Stimulated activated CD4-positive, alpha-beta T cell treated with anti-CD3 and anti-CD28 coated beads, Interleukin-1b, Interleukin-23, amount 100 ng/mL, for 48 hours (primary cell): ENCODE measurements at places on chromosomes 12 and 14.
A peak's percentile ranks its signal among the peaks of the same experiment; 100 is the strongest.

DNA sequence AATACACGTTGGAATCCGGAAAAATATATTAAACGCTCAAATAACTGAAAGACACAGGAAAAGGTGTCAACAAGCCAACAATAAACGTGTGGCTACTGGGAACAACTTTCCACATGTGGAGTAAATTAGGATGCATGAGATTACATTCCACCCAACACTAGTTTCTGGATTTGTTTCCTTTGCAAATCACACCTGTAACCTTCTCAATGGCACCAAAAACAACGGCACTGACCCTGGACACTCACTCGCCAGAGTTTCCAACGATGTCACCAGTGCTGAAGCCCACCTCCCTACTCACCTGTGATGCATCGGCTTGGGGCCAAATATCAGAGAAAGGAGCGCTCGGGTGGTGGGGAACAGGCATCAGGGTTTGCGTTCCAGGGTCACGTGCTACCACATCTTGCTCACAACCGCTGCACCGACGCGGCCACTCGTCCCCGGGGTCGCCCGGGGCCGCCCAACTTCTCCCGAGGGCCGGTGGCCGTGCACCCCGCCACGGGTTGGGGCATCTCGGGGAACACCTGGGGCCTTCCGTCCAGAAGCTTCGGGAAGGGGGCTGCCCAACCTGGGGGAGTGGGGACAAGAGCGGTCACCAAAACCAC is 629 bp downstream of the PRDM4 start:
- peak; percentile 39 for DNase-seq

DNA sequence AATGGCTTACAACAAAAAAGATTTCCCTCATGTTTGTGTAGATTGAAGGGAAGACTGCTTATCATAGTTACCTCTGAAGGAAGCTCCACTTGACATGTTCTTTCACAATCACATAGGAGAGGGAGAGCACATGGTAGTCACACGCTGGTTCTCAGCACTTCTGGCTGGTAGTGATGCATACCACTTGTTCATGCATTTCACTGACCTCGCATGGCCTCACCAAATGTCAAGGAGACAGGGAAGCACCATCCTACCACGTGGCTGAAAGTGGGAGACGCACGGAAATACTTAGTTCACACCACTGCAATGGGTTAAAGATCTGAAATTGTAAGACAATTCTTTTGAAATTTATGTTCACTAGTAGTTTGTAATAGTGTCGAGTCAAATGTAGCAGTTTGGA is 74.0 kb downstream of the PDE3A start:
- no peak for DNase-seq

GRCh38 chr12:93974252-93974651 is 174.1 kb upstream of the PLXNC1 start:
- no peak for DNase-seq

DNA sequence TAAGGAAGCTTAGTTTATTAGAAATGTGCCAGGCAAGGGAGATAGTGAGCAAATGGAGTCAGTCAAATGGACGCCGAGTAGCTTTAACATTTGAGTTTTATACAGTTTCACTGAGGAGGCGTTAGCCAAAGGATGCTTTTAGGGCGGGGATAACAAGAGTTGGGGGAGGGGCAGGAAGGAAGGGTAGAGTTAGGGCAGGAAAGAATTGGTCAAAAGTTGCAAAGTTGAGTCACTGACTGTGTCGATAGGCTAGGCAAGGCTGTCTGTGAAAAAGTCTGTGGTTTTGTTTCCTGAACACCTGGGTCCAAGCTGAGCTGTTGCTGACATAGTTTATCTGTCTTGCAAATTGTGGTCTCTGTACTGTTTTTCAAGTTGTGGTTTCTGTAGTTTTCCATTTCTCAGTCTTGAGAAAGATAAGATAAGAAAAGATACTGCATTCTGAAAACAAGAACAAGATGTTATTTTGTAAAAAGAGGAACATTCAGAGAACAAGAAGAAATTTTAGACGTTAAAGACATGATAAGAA is 62.6 kb upstream of the RESF1 start:
- DNase-seq, result peak; percentile 89

- no peak for DNase-seq
Observed at GRCh38 chr14:99515301-99516155, 34.3 kb downstream of the CCNK start.

GRCh38 chr12:77968571-77968970 is 137.9 kb downstream of the NAV3 start:
- DNase-seq, result no peak

DNA sequence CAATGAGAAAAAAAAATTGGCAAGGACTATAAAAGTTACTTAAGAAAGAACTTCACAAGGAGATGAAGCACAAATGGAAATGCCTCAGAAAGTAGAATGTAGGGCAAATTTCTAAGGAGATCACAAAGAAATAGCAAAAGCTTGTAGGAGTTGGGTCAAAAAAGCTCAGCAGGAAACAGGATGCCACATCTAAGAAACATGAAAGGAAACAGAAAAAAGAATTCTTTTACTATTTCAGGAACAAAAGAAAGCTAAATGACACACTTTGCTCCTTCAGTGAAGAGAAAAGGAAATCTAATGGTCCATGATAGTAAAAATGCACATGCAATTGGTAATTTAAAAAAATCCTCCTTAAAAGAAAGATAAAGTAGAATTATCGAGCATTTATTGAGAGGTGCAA is 452.1 kb upstream of the GARIN6 start:
- DNase-seq, result no peak

DNA sequence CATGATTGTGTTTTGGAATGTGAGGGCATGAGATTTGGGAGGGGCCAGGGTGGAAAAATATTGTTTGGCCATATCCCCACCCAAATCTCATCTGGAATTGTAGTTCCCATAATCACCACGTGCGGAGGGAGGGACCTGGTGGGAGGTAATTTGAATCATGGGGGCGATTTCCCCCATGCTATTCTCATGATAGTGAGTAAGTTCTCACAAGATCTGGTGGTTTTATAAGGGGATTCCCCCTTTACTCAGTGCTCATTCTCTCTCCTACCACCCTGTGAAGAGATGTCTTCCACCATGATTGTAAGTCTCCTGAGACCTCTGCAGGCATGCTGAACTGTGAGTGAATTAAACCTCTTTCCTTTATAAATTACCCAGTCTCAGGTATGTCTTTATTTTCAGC is 15.7 kb downstream of the OR10P1 start:
- peak; percentile 34 for DNase-seq

DNA sequence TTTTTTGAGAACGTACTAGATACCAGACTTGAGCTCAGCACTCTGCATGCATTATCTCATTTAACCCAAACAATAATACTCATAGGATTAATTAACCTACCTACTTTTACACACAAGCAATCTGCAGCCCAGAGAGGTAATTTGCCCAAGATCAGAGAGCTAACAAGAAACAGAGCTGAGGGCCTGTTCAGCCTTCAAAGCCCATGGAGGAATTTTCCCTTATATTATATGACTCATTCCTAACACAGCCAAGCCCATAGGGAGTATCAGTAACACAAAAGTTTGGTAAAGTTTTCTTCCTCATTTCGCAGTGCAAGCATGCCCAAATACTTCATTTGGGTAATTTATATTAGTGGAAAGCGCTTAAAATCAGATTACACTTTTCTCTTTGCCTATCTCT is 94.7 kb downstream of the GALC start:
- no peak for DNase-seq

DNA sequence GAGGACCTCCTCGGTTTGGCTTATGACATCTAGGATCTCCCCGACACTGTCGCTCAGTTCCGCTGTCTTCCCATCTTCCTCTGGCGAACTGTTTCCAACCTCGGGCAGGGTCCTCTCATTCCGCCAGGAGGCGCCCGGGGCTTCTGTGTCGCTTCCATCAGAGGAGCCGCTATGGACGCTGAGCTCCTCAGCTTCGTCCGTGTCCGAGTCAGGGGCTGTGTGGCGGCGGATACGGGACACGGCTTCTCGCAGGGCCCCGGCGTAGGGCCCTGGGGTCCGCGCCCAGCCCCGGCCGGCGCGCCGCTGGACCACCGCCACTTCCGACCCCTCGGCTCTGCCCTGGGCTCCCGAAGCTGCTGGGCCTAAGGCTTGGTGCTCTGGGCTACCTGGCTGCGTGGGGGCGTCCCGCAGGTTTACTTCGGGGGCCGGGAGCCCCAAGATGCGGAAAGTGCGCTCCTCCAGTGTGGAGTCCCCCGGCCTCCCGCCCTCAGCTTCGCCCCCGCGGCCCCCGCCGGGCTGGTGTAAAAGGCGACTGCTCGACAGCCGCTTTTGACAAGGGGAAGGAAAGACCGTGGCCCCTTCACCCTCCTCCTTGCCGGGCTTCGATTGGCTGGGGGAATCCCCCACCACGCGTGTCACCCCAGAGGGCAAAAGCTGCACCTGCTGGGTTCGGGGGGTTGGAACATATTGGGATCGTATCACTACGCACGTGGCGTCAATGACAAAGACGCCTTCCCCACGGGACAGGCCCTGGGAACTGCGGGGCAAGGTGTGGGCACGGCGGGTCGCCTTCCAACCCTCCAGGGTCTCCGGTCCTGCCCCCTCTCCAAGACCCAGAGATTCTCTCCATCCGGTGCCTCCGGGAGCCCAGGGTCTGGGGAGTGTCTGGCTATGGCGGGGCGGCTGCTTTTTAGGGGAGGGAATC is 2.1 kb downstream of the DDN start:
- DNase-seq, result peak; percentile 62

DNA sequence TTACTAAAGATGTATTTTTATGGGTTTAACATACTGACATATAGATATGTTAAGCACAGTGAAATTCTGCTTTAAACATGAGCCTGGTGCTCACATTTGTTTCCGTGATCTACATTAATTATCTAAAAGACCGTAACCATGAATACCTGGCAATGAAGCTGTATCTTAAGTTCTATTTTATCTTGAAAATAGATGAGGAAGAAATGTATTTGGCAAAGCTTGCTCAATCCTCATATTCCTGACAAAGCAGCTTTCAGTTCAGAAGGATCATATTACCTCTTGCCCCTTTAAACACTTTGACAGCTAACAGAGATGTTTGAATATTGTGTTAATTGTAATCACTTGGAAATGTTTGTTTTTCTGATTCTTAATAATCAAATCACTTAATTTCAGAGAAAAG is 9.8 kb downstream of the EPYC start:
- no peak for DNase-seq

DNA sequence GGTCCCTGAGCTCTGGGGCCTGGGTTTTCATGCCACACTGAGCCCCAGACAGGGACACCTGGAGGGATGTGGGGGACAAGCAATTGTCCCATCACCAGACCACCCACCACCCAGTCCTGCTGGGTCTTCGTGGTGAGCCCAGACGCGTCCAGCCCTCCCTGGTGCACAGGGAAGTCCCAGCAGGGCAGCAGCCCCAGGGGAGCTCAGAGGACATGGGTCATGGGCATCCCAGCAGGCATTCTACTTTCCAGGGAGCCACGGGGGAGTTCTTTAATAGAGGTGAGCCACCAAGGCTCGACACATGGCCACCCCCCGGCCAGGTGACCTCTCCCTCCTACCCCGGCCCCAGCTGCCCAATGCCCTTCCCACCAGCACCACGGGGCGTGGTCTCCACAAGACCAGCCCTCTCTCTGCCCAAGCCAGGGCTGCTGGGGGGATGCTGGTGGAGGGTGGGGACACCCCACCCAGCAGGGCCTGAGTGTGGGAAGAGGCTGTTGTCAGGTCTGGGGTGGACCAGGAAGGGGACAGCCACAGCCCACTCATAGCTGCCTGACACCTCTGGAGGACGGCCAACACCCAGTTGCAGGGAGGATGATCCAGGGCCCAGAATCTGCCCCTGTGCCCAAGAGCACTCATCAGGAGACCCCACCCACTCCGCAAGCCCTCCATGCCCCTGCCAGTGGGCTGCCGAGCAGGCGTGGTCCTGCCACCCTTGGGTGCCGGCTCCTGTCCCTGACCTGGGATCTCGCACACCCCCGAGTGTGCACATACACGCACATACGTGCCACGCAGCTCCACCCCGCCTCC is 14.1 kb downstream of the AKT1 start:
- no peak for DNase-seq

GRCh38 chr14:104510216-104510615 is 69.3 kb upstream of the C14orf180 start:
- no peak for DNase-seq

DNA sequence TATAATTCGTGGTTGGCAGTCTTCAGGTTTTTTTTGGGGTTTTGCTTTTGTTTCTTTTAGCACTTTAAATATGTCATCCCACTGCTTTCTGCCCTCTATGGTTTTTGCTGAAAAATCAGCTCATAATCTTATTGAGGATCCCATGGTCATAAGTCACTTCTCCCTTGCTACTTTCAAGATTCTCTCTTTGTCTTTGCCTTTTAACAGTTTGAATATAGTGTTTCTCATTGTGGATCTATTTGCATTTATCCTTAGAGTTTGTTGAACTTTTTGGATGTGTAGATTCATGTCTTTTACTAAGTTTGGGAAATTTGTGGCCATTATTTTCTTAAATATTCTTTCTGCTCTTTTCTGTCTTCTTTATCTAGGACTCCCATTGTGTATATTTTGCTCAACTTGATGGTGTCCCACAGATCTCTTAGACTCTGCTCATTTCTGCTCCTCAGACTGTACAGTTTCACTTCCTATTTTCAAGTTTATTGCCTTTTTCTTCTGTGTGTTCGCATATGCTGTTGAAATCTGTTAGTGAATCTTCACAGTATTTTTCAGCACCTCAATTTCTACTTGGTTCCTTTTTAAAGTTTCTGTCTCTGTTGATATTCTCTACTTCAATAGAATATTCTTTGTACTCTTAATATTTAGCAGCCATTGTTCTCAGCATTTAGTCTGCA is 70.8 kb downstream of the WNK1 start:
- no peak for DNase-seq

DNA sequence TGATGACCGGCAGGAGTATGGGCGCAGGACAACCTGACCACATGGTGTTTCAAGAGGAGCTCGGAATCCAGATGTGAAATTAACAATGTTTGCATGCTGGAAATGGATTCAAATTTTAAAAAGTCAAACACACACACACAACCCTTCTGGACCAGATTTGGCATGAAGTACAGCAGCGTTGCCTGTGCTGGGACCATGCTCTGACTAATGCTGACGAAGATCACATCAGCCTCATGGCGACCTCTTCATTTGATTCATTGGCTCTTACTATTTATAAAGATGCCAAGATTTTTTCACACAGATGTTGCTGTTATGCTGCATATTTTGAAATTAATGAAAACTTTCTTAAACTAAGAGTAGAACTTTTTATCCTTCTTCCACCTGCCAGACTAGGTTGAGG is 926.6 kb upstream of the TMEM132C start:
- no peak for DNase-seq

DNA sequence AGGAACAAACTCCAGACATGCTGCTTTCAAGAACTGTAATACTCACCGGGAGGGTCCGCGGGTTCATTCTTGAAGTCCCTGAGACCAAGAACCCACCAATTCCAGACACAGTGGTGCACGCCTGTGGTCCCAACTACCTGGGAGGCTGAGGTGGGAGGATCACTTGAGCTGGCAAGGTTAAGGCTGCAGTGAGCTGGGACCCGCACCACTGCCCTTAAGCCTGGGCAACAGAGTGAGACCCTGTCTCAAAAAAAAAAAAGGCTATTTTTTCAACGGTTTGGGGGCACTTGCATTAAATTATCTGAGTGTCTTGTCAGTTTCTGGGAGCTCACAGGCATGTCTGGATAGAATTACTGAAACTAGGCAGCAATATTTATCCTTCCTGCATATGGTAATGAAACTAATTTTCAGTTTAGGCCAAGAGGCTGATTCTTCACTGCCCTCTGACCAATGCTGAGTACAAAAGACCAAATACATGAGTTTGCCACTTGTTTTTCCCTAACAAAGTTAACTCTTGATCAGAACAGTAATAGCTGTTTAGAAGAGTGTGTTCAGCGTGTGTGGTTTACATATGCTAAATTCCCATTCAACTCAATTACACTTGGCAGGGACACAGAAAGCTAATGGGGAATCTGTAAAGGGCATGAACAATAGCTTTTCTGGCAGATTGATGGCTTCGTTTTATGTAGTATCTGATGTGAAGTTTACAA is 65.8 kb upstream of the RASSF3 start:
- no peak for DNase-seq

GRCh38 chr14:64114166-64114565 is 180.0 kb downstream of the ESR2 start:
- DNase-seq, result no peak
